H1 (cell line): ENCODE measurements at places on chromosomes 1 and 21.
A peak's percentile ranks its signal among the peaks of the same experiment; 100 is the strongest.

DNA sequence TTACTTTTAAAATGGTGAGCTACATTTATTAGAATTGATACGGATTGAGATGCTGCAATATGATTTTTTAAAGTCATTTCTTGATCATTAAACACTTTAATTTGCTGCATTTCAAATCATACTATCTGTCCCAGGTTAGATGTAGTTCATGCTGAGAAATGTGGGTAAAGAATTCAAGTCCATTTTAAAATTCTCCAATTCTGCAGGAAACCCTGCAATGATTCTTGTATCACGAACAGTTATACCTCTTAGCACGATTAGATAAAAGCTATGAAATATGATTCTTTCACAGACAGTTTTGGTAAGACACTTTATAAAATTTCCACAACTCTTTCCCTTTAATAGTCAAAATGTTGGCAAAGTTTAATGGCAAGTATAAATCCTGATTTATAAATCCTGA is 693.4 kb downstream of the ADGRL2 start:
- DNase-seq: no peak

- DNase-seq: peak; percentile 78
Observed at GRCh38 chr21:29499734-29500343, 201.1 kb downstream of the BACH1 start.

DNA sequence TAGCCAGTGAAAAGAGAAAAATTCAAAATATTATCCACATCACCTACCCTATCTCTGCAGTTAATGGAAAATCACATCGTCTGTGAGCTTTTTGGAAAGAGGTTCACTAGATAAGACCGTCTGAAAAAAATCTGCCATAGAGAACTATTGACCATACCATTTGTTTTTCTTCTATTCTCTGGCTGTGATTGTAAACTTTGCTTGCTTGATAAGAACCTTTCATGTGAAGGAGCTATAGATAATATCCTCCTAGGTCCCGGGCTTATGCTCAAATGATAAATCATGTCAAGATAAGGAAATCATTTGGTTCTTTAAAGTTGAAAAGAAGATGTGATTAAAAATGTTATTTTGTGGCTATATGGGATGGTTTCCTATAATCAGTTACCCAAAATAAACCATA is 369.9 kb downstream of the SIPA1L2 start:
- no peak for DNase-seq

- DNase-seq: no peak
Observed at GRCh38 chr21:36647279-36648093, 51.4 kb upstream of the SIM2 start.
